ENCODE measurements at places on chromosomes 13 and 19. TPM values are rescaled to one million over a fixed set of nuclear protein-coding genes. Genes with fewer than 3 reads are reported as not detected.

The PLD3 gene
- polyA plus RNA-seq, result 172 TPM

DNA sequence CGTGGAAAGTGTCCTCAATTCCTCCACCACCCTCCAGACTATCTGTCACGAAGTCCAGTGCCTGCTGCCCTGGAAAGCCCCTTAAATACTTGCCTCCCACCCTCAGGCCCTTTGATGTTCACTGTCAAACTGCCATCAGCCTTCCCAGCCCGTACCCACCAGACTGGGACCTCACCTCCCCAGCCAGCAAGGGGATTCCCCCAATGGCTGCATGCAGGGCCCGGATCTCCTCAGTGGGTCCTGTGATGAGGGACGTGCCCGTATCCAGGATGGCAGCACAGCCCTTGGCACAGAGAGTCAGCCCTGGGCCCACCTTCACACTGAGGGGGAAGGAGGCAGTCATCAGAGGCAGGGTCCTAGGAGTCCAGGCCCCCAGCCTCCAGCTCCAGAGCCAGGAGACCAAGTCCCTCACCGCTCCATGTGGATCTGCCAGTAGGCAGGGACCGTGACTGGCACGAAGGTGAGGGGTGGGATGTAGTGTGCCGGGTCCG, 6.1 kb downstream of the NAPSA start:
- DNase-seq, result no peak

DNA sequence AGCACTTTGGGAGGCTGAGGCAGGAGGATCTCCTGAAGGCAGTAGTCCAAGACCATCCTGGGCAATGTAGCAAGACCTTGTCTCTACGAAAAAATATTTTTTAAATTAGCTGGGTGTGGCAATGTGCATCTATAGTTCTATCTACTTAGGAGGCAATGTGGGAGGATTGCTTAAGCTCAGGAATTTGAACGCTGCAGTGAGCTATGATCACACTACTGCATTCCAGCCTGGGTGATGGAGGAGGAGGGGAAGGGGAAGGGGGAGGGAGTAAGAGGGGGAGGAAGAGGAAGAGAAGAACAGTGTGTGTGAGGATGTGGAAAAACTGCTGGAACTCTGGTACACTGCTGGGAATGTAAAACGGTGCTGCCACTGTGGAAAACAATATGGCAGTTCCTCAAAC, 9.2 kb upstream of the CLIP3 start:
- DNase-seq, result peak; percentile 20

DNA sequence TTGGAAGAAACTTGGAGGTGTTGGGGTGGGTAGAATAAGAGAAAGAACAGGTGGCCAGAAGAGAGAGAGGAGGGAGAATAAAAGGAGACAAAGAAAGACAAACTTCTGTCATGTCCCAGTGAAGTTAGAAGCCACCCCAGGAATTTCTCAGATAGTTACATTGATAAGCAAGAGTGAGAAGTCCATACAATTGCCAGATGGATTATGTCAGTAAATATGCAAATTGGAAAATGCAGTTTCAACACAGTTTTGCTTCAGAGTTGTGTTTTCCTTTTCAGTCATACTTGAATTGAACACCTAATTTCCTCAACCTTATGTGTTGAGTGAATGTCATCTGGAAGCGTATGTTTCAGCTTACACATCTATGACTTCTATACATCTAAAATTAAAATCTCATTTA, 139.2 kb downstream of the RXFP2 start:
- DNase-seq, result no peak

The FXYD1 gene
- polyA plus RNA-seq, result 0.17 TPM

DNA sequence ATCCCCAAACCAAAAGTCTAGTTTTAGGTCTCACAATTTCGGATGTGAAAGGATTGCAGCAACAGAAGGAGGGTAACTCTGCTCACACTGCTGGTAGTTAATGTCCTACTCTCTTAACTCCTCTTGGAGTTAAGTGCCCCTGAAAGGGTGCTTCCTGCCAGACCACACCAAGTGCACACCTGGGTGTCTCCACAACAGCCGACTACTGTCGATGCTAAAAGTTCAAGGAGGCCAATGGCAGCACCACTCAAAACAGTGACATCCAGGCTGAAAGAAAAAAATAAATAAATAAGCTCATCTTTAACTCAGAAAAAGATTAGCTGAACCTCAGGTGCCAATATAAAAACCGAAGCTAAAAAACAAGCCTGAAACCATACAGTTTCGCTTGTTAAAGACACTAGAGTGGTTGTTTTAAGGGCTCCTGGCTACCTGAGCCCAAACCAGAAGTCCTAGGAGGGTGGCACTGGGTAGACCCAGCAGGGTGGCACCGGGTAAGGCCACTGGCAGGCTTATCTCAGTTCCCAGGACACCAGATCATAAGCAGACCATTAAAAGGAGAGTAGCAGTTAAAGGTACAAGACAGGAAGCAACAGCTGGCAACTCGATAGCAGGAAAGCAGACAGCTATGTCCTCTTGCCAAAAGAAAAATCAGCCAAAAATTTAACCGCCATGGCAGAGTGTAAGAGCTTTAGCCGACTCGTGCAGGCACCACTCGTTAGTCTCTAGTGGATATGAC, 39.3 kb downstream of the BRD4 start:
- no peak for DNase-seq

The TSSK6 gene
- polyA plus RNA-seq, result 0.88 TPM

The RASAL3 gene
- not detected for polyA plus RNA-seq

DNA sequence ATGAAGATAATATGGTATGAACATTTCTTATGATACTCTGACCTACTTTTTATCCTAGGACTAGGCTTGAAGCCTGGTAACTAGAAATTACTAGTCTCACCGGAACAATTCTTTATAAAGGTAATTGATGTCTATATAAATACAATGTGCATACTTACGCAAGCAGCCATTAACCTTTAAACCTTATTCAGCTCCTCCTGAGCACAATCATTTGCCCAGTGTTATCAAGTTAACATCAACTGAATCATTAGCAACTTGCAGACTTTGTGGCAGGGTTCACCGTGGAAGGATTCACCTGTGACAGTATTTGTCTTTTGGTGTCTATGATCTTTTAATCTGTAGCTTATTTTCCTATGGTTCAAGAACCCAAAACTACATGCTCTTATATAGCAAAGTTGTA, 508.6 kb upstream of the KLHL1 start:
- DNase-seq, result no peak

DNA sequence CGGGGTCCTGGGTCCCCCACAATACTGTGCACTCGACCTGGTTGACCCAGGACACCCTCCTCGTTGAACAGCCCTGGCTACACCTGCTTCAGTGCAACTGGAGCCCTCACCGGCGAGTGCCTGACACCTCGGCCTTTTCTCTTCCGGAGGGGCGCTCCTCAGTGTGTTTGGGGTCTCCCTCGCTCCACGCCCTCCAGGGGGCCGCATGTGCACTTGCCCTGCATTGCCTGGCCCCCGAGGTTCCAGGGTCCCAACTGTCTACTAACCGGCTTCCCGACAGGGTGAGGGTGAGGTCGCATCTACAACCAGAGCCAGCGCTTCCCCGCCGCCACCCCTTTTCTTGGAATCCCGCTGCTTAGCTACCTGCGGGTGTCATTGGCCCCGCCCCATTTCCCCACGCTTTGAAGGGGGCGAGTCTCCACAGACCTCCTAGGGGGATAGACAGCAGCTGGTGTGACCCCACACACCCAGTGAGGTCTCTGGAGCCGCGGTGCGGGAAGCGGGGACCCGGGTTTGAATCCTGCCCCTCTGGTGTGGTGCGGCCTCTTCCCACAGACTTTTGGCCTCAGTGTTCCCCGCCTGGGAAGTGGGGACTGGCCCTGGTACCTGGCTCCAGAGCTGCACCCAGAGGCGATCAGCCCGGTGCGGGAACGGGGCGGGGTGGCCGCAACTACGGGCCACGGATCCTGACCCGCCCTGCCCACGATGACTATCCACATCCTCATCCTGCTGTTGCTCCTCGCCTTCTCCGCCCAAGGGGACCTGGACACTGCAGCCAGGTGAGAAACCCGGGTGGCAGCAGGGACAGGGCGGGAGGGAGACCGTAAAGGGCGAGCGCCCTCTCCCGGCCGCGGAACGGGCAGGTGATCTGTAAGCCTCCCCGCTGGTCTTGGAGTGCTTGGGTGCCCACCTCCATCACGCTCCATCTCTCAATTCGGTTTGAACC, at the start of gene ADM5:
Gene ADM5, plus strand, starts transcription at position 462 of the 946 bp plus-strand sequence. Its CDS starts 244 bp downstream, at position 706.
- no peak for DNase-seq

The SEMA6B gene
- 0.22 TPM for polyA plus RNA-seq

The CILP2 gene
- 0.12 TPM for polyA plus RNA-seq

DNA sequence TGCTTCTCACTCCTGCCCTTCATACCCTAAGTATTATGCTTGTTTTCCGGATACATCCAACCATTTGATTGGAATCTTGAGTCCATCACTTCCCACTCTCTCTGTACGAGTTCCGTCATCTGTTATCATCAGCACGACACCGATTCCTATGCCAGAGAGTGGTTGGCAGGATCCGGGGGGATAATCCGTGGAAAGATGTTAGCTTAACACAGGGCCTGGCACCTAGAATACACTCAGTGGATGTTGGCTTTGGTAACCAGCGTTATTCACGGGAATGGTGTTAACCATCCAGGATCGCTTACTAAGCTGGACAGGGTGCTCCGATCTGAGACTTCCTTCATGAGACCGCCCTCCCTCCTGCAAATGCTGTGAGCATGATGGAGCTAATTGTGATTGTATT, 12.4 kb downstream of the VSTM2B start:
- no peak for DNase-seq
